Metanephros (tissue), 2 donors: ENCODE measurements at places on chromosomes 16 and 17. TPM values are rescaled to one million over a fixed set of nuclear protein-coding genes. Genes with fewer than 3 reads are reported as not detected.

OR2C1 gene
- total RNA-seq, result 1.3 TPM

KRTAP2-3 gene
- not detected for total RNA-seq

TGFB1I1 gene
- 47.1 TPM for total RNA-seq

HES7 gene
- total RNA-seq, result not detected

TRIM37 gene
- 29.6 TPM for total RNA-seq

TM4SF5 gene
- 0.53 TPM for total RNA-seq

RCVRN gene
- not detected for total RNA-seq

ZNF205 gene
- total RNA-seq, result 19.0 TPM

ZP2 gene
- total RNA-seq, result not detected

ZNF267 gene
- total RNA-seq, result 9.8 TPM
